Activated naive CD4-positive, alpha-beta T cell treated with anti-CD3 and anti-CD28 coated beads, Interleukin-2, amount 50 U/mL, for 16 hours (primary cell): ENCODE measurements at places on chromosomes 3 and 15.

DNA sequence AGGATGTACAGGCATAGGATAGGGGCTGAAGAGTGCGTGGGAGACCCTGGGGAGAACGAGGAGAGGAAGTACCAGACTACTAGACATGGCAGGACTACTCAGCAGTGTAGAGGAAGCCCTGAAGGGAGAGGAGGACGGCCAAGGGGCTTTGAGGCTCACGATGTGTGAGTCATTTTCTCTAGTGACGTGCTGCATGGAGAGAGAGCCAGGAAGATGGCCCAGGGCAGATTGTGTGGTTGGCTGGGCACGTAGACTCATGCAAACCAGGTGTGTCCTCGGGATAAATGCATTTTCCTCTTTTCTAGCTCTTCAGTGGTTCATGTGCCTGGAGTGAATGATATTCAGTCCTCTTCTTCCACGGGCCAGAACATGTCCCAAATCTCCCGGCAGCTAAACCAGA is 115.0 kb upstream of the ABHD17C start:
- DNase-seq: no peak

- DNase-seq: no peak
Observed at GRCh38 chr3:72938471-72939265, 50.8 kb downstream of the GXYLT2 start.

DNA sequence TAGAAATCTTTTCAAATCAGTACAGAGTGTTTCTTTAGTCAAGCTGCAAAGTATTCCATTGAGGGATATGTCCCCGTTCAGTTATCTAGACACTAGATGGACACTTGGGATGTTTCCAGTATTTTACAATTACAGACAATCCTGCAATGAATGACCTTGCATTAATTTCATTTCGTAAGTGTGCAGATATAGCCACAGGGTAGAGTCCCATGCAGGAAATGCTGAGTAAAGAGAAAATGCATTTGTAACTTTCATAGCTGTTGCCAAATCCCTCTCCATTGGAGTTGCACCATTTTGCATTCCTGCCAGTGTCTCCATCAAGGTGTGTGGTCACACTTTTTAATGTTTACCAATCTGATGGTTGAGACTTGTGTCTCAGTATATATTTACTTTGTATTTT is 92.5 kb downstream of the LIPC start:
- no peak for DNase-seq

DNA sequence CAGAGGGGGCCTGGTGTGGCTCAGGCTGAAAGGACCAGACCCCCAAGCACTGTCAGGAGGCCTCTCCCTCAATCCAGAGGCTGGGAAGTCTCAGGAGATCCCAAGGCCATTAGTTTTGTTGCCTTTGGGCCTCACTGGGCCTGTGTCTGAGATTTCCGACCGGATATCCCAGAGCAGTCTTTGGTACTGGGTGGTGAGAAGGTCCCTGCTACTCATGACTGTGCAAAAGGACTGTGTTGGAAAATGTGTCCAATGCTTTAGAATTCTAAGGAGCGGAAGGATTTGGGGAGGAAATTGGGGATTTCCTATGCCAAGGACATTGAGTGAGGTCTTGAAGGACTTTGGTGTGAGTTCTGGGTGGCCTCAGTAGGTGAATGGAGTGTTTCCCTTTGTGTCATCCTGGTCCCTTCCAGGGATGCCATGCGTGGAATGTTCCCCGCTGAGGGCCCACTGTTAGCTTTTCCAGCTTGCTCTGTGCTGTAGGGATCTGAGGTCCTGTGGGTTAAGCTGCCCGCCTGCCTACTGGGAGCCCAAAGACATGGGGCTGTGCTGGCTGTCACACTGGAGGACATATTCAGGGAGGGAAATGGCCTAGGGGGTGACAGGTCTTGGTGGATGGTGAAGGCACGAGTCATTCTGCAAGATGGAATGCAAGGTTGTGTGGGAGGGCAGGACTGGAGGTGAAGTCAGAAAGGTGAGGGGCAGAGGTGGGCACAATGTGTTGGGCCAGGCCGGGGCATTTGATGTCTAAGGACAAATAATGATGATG is 16.4 kb downstream of the SMAD6 start:
- no peak for DNase-seq
